ENCODE measurements at places on chromosomes 3 and 15.

DNA sequence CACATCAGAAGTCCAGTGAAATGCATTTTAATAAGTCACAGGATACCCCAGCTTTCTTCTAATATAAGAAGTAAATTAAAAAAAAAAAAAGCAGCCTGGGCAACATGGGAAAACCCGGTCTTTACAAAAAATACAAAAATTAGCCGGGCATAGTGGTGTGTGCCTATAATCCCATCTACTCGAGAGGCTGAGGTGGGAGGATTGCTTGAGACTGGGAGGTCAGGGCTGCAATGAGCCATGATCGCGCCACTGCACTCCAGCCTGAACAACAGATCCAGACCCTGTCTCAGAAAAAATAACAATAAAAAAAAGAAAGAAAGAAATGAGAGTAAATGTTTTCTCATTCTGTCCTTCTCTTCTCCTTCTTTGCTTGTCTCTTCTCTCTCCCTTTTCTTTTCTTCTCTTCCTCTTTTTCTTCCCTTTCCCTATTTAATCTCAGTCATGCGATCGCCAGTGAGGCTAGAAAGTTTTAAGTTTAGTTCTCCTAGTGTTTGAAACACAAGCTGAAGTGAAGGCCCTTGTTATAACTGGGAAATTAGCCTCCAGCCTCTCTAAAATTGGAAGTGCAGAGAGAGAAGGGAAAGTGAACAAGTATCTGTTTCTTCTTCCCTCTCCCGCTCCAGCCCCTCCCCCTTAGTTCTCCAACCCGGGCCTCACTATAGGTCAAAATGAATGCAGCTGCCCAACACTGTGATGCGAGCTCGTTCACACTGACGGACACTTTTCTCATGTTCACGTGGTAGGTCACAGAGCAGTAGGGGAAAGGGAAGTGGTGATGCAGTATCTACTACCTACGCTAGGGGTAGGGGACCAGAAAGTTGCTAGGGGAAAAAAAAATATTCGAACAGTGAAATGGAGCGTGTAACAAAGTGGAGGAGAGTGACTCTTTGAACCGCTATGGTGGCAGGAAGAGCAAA is 23.5 kb upstream of the TSC22D2 start:
- DNase-seq: no peak

DNA sequence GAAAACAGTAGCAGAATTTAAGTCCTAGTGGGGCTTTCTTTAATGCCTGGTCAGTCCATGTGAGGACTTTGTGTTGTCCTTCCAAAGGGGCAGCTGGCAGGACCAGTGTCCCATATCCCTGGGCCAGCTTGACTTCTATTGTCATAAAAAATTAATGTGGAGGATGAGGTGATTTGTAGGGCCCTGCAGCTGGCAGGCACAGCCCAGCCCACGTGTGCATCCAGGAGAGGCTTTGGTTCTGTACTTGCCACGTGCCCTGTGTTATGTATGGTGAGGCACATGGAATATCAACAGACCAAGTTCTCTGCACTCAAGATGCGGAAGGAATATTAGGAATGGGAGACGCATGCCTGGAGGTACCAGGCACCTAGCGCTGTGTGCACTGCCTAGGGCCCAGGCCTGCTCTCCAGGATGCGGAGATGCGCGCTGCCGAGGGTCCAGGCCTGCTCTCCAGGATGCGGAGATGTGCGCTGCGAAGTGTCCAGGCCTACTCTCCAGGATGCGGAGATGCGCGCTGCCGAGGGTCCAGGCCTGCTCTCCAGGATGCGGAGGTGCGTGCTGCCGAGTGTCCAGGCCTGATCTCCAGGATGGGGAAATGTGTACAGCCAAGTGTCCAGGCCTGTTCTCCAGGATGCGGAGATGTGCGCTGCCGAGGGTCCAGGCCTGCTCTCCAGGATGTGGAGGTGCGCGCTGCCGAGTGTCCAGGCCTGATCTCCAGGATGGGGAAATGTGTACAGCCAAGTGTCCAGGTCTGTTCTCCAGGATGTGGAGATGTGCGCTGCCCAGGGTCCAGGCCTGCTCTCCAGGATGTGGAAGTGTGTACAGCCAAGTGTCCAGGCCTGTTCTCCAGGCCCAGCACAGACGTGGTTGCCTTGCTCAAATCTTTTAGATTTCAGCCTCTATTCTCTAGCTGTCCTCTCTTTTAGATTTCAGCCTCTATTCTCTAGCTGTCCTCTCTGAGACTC is 183.3 kb upstream of the ROPN1 start:
- DNase-seq: no peak

DNA sequence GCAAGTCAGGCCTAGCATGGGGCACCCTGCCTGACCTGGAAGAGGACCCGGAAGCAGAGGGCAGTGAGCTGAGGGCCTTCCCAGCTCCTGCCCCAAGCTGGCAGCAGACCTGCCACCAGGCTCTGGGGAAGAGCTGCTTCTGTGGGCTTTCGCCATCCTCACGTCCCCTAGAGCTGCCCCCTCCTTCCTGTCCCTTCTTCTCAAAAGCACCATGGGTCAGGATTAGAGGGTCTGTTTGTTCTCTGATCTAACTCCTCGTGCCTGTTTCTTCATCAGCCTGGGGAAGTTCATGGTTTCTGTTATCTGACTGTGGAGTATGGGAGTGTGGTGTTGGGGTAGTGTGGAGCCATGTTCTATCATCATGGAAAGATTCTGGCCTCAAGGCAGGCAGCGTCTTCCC is 58.4 kb upstream of the POLG start:
- no peak for DNase-seq

DNA sequence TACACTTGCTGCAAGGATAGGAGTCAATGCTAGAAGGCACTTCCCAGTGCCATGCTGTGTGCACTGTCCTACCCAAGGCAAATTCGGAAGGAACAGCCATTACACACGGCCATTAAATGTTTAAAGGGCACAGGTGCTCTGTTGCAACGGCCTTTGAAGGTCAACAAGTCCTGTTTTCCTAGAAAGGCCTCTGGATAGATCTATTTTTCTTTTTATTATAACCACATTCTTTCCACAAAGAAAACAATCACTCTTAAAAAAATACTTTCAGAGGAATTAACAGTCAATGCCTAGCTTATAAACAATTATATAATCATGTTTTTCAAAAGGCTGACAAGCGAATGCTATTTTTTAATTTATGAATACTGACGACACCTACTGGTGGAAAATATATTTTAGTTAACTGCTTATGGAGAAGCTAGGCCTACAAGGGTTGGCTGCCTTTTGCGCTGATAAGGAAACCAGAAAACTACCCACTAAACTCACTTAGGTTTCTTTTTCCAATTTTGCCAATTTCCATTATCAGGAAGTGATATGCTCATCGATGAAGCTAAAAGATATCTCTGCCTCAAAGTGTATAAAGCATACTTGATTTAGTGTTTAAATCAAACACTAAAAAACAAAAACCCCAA is 2.4 kb downstream of the ARHGEF3 start:
- no peak for DNase-seq

DNA sequence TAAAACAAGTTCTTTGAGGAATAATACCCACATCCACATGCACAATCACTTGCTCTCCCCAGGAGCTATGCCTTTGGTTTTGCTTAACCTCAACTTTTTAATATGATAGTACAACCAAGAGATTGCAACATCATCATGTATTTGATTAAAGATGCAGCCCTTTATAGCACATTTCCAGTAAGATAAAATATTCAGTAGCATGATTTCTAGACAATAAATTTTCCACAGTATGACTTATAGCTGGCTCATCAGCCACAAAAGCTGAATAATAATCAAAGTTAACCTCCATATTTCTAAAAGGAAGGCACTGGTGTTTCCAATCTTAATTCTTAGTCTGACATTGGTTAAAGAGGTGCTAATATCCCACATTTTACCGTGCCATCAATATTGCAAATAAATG is 622.5 kb downstream of the TBL1XR1 start:
- DNase-seq: no peak

- DNase-seq: no peak
Observed at GRCh38 chr3:107911337-107912000, 179.4 kb downstream of the CD47 start.

DNA sequence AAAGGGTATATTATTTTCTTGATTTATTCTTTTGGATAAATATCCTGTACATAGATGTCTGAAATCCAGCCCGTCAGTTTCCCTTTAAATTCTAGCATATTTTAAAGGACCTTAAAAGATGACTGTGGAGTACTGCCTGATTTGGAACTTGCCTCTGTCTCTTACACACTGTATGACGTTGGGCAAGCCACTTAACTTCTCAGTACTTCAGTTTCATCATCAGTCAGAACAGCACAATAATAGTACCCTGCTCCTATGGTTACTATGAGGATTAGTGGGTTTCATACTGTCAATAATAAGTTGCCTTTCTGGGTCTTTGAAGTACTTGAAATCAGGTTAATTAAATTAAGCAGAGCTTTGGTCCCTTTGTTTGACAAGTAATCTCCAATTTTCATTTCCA is 374.3 kb downstream of the TIGIT start:
- DNase-seq: no peak

- DNase-seq: no peak
Observed at GRCh38 chr3:112818289-112818688, 28.4 kb downstream of the CD200R1L start.

DNA sequence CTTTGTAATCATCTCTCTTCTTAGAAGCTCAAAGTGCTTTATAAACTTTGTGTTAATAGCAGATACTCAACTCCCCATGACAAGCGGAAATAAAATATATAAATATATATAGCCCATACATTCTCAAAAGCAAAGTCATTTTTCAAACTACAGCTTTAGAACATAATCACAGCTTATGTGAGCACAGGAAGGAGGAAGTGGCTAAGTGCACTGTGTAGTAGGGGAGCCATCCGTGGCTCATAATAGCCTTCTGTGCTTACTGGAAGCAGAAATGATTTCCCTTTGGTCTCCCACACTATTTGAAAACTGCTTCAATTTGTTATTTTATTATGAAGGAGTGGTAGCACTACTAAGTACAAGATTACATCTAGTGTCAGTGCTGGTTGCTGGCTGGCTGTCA is 151.4 kb upstream of the ARL6 start:
- DNase-seq: no peak

DNA sequence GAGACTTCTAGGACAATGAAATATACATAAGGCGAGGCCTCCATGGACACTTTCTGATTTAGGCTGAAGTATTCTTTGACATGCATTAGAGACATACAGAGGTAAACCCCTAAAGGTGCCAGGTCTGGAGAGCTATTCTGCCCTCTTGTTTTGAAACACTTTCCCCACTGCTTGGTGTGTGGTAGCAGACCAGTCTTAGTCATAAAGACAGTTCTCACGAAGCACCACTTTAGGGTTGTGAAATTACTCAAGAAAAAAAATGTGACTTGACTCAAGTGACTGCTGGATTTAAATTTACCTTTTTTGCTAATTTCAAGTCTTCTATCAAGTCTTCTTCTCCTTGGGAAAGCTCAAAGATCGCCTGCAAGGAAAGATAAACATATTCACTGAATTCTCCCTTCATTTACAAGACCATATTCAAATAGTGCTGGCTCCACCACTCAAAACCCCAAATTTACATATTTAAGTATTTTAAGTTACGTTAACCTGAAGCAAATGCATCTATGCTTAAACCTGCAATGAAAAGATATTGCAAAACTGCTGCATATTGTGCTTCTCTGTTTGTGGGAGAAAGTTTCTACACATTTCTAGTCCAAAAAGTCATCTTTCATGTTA is 48.4 kb downstream of the ARHGEF3 start:
- DNase-seq: no peak

GRCh38 chr3:140424211-140424610 is 253.7 kb upstream of the TRIM42 start:
- no peak for DNase-seq

Data from H1 (cell line).